ENCODE measurements at places on chromosomes 2 and 18.

DNA sequence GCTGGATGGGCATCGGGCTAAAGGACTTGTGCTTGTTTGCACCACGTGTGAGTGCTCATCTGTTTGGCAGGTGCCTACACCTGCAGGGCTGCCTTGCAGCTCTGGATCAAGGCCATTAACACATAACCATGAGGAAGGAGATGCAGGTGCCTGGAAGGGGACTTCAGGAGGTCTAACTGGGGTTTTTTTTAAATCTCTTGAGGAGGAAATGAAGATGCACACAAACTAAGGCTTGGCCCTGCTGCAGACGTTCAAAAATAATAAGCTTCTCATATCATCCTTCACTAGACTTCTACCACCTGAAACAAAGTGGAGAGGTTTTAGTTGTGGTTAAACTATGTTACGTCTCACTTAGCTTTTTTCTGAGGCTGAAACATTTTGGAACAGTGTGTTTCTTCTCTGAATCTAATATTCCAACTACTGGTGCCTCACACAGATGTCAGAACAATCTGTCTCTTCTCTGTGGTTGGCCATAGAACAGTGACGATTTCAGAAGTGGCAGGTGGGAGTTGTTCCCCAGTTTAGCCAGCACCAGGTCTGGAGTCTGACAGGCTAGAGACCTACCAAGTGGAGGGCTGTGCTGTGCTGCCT lies 36.5 kb downstream of the BCL2L11 start:
- no peak for DNase-seq

GRCh38 chr2:229601936-229602335 lies 112.4 kb downstream of the DNER start:
- no peak for DNase-seq

GRCh38 chr2:121263996-121264715 lies 20.8 kb downstream of the TFCP2L1 start:
- no peak for DNase-seq

- no peak for DNase-seq
Observed at GRCh38 chr18:3266062-3266608, 4.2 kb downstream of the MYL12B start.

GRCh38 chr2:101752716-101753616 lies 55.5 kb downstream of the MAP4K4 start:
- DNase-seq, result no peak

DNA sequence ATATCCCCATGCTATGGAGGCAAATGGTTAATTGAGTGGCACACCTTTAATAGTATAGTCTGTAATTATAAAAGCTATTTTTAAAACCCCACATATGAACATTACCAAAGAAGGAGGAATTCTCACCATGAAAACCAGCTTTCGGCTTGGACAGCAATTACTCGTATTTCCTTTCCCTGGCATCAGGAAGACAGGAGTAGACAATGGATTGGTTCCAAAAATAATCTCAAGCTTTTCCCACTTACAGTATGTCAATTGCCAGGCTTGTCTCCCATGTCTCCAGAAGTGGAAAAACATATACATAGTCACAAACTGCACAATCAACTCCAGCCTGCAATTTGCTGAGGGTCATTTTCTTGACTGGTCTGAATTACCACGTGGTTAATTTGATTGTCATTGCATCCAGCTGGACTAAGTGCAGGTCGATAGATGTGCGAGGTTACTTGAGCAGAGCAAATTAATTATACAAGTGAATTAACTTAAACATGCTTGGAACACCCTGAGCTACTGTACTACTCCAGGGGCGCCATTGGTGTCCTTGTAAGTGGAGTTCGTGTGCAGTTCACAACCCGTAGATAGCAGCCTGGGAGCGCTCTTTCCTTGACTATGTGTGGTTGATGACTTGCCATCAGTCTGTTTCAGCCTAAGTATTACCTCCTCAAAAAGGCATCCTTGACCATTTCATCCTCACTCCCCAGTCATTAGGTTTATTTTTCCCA lies 124.3 kb upstream of the PELI1 start:
- DNase-seq, result no peak

DNA sequence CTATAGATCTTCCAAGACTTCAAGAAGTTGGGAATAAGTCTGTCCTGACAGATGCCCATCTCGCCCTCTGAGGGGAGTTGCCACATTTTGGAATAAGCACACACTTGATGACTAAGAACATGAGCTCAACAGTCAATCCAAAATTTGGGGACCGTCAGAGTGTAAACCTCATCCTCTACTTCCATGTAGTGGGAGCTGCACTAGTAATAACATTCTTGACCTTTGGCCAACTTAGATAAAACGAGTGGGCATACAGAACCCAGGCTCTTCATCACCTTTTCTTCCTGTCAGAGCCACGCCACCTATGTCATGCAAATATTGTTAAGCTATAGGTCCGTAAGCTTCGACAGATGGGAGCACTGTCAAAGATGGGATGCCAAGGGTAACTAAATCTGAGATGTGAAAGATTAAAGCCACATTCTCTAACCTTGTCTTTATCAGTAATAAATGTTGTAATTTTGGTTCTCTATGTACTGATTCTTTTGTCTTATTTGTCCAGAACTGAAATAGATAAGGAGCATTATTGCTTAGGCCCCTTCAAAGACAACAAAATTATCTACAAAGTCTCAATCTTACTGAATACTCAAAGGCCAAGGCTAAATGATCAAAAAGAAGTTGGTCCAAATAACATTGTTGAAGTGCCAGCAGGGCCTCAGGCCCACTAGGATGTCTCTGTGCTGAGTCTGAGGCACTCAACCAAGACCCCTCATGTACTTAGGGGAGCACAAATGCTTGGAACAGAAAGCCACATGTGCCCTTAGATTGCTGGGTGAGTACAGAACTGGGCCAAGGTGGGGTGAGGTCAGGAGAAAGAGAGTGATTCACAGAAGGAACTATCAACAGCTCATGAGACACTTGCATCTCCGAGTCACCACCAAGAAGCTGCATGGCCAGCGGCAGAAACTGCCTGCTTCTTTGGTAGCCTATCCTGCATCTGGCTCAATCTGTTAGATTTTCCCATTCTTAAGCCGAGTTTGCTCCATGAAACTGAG lies 15.0 kb downstream of the CDH2 start:
- DNase-seq, result no peak

DNA sequence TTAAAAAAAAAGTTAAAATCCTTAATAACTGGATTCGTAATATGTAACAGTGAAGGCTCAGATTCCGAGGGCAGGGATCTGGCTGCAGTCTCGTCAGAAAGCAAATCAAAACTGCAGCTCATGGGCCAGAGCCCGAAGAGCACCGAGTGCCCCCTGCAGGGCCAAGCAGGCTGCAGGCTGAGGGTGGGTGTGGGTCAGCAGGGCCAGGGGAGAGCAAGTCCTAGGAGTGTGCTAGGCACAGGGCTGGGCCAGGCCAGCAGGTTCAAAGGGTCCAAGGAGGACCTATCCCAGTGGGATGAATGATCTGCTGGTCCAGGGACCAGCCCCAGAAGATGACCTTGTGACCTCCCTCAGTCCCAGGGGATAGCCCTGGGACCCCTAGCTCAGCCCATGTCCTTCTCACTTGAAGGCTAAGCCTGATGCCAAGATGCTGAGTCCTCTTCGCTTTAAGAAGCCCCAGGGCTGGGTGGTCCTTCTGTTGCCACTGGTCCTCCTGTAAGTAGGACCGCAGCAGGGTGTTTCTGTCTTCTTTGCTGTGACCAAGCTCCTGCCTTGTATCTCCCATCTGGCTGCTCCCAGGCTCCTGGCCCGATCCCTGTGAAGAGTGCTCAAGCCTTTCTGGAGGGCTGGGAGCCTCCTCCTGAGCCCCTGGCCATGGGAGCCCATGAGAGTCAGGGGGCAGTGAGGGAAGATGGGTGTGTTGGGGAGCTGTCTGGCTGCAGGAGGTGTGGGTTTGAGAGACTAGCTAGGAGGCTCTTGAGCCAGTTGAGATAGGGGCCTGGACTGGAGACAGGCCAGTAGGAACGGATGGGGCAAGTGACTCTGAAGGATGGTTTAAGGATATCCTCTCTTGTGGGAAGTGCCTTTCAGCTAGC lies 150.7 kb downstream of the DYSF start:
- no peak for DNase-seq

DNA sequence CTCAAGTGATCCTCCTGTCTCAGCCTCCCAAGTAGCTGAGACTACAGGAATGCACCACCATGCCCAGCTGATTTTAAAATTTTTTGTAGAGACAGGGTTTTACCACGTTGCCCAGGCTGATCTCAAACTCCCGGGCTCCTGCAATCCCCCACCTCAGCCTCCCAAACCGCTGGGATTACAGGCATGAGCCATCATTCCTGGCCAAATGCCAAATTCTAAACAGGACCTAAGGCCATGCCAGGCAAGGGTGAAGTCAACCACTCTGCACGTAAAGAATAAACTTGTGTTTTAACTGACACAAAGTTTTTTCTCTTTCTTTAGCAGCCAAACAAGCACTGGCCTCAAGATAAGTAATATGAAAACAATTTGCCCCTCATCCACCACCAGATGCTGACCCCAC lies 37.4 kb upstream of the SATB2 start:
- no peak for DNase-seq

DNA sequence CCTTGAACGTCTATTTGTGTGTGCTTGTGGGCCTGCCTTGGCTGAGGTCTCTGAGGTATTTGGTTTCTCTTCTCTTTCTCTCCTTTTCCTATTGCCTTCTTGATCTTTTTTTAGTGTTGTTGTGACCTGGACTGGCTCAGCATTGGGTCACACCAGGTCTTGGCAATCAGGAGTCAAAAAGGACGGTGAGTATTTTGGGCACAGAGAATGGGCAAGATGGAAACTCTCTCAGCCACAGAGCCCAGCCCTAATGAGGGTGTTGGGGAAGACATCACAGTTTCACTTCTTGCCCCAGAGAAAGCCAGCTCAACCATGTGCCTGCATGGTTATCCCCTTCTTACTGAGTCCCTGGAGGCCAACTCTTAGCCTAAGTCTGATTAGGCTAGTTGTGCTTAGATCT lies 13.7 kb upstream of the INO80C start:
- no peak for DNase-seq

GRCh38 chr2:100113990-100114433 lies 28.4 kb downstream of the AFF3 start:
- no peak for DNase-seq

DNA sequence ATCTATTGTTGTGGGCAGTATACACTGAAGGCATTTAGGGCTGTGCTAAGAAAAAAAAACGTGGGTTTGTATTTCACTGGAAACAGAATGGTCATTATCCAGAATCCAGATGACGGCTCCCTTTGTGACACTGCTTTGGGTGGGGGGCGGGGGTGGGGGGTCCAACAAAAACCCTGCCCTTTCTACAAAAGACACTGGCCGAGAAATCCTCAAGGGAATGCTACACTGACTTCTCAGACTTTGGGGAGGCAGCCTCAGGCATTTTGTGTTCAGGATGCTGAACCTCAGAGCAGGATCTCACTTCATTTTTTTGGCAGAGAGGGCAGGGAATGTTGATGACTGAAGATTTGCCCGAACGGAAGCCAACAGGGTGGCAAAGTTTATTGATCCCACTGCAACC lies 417.1 kb downstream of the HRH4 start:
- no peak for DNase-seq

DNA sequence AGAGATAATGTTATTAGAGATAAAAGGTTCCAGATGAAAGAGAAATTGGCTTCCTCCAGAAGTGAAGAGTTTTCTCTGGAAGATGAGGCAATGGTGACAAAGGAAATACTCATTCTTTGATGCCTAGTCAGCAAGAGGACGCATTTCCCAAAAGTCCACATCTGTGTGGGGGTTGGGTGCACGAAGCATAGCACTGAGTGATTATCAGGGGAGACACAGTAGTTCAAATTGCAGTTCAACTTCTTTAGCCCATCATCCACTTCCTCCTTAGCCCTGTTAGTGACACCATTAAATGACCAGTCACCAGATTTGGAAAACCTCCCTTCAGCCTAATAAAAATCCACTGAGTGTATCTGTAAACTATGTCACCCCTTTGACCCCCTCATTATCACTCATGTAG lies 80.9 kb upstream of the PHLPP1 start:
- DNase-seq, result no peak

- DNase-seq, result no peak
Observed at GRCh38 chr2:239116456-239117246, 268.8 kb downstream of the TWIST2 start.

GRCh38 chr2:240141736-240142135 lies 1.3 kb upstream of the OTOS start:
- DNase-seq, result no peak

DNA sequence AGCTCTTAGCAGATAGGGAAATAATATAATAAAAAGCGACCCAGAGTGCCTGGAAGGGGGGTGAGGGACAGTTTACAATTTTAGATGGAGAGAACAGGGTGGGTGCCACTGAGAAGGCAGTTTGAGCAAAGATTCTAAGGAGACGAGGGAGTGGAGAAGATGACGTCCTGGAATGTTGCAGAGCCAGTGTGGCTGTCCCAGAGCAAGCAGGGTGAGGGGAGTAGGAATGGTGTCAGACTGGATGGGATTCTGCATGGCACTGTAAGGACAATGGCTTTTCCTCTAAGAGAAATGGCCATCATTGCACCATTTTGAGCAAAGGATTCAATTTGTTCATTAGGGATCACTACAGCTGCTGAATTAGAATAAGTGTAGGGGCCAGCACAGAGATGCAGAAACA lies 73.1 kb downstream of the FAM124B start:
- no peak for DNase-seq

DNA sequence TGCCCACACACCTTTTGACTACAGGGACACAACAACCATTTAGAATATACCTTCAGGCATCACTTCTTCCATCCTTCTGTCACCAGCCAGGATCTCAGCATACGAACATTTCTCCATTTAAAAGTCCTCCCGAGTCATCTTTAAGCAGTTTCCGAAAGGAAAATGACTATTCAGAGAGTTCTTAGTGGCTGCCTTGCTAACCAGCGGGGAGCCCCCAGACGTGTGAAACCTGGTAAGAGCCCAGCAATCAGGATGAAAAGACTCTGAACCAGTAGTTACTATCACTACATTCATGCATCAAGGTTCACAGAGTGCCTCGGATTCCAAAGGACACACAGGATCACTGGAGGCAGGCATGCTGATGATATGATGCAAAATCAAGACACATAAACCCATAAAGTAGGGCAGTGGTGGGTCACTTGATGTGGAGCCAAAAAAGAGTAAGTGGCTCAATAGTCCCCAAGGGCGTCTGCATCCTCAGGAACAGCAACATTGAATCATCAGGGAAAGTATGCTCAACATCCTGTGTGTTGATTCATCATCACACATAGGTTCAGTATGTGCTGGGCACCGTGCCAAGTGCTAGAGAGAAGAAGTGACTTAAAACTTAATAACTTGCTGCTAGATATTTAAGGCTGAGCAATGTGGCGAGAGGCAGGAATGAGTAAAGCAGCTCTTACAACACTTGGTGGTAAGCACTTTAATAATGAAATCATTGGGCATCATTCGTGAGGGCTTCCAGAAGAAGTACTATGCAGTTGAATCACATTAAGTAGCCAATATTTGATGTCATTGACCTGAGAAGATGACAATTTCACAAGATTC lies 4.4 kb downstream of the CCL20 start:
- peak; percentile 62 for DNase-seq

- no peak for DNase-seq
Observed at GRCh38 chr2:217451666-217452065, 551.1 kb downstream of the TNS1 start.

DNA sequence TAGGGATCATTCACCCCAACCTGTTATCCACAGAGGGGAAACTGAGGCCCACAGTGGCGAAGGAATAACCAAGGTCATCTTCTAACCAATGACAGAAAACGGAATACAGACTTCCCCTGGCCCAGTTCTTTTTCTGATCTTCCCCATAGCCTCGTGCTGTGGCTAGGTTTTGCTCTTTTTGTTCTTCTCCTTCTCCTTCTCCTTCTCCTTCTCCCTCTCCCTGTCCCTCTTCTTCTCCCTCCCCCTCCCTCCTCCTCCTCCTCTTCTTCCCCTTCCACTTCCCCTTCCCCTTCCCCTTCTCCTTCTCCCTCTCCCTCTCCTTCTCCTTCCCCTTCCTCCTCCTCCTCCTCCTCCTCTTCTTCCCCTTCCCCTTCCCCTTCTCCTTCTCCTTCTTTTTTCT lies 12.9 kb upstream of the TWIST2 start:
- DNase-seq, result no peak

Measured in CD4-positive, alpha-beta T cell treated with Interleukin-17A for 1 hour (primary cell).